CD4-positive, alpha-beta T cell treated with Interleukin-17A for 4 hours (primary cell): ENCODE measurements at places on chromosomes 3 and 15.

- DNase-seq = no peak
Measured at GRCh38 chr3:48970586-48970985, 19.5 kb upstream of the P4HTM start.

- DNase-seq = no peak
Measured at GRCh38 chr3:128073185-128073725, 21.0 kb downstream of the SEC61A1 start.

DNA sequence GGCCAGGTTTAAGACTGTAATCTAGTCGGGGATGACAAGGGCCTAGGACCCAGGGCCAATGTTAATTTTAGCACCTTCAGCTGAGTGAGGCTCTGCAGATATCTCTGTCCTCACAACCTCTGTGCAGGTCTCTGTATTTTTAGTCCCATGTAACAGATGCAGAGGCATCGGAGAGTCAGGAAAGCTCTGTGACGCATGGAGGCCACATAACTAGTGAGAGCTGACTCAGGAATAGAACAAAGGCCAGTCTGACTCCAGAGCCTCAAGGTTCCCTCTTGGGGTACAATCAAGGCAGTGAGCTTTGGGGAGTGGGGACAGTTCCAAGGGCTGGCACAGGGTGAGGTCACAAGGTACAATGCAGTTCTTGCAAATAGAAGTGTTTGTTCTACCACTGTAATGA, 31.0 kb downstream of the FSTL1 start:
- DNase-seq = no peak

DNA sequence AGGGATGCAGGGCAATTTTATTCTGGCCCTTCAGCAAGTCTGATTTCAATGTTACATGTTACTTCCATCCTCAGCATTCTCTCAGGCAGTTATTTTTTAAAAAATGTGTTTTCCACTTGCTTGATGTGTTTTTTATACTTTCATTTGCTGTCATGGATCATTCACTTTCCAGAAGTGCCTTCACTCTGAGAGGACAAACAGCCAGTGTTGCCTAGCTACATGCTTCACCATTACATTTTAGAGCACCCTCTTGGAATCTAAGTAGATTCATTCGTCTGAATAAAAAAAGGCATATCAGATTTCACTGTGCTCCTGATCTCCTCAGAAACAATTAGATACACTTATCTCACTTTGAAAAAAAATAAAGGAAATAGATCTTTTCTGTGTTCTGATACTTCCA, 93.6 kb upstream of the POU1F1 start:
- no peak for DNase-seq

DNA sequence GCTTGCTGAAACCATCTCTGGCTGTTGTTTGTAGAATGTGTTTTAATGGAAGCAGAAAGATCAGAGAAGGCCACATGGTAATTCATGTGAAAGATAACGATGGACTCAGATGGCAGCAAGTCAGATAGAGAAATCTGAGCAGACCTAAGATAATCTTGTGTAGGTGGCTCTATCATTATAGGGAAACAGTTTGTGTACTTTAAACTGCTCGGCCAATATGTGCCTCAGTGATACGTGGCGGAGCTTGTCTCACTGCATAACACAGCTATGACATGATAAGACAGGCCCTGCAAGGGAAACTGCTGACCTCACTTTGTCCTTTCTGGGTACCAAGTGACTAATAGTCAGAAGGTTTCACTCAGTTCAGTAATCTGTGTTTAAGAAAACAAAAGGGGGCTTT, 51.0 kb downstream of the MME start:
- no peak for DNase-seq

- DNase-seq = no peak
Measured at GRCh38 chr3:108333961-108334360, 37.6 kb downstream of the HHLA2 start.

- DNase-seq = no peak
Measured at GRCh38 chr15:40091861-40092255, 16.8 kb downstream of the BMF start.

- no peak for DNase-seq
Measured at GRCh38 chr3:29759411-29760225, 478.7 kb downstream of the RBMS3 start.

GRCh38 chr3:98395101-98395500, 4.6 kb downstream of the OR5K3 start:
- no peak for DNase-seq

GRCh38 chr3:49841126-49841696, 15.2 kb downstream of the TRAIP start:
- DNase-seq = peak; percentile 17

DNA sequence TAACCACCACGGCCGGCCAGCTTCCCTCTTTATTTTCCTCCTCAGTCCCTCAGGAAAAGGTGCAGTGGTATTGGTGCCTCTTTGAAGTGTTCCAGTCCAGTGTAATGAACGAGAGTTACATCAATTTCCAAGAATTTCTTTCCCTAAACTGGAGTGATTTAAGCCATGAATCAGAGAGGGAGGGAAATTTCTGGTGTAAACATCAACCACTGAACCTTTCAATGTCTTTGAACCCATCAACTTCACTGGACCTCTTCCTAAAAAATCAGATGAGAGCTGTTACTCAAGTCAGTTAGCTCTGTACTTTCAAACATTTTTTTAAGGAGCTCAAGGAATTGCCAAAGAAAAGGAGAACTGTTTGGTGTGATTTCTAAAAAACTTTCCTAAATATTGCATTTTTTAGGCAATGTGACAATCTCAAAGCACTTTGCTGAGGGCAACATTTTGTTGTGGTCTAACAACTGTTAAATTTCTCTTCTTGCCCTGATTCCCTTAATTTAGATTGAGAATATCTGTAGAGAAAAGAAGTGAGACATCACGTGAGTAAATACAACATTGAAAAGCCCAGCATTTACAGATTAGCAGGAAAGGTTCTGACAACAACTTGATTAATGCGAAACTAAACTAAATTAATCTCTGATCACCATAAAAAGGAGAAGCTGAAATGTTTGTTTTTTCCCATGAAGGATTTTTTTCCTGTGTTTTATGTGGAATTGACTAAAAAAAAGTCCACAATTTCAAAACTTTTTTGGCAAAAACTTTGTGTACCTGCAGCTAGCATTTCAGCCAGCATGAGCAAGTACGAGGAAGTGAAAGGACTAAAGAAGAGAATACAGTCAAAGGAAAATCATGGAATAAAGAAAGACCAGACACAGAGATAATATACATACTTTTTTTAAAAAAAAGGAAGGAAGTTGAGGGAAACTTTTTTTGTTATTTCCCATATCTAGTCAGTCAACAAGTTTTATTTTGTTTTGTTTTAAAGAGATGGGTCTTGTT, 9.1 kb upstream of the DAZL start:
- DNase-seq = no peak

DNA sequence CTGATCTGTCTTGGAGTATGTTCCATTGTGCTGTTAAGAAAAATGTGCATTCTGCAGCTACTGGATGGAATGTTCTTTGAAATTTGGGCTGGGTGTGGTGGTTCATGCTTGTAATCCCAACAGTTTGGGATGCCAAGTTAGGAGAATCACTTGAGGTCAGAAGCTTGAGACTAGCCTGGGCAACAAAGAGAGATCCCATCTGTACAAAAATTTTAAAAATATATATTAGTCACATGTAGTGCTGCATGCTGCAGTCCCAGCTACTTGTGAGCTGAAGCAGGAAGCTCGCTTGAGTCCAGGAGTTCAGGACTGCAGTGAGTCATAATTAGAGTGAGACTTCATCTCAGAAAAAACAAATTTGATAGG, 62.8 kb upstream of the PLSCR4 start:
- no peak for DNase-seq

DNA sequence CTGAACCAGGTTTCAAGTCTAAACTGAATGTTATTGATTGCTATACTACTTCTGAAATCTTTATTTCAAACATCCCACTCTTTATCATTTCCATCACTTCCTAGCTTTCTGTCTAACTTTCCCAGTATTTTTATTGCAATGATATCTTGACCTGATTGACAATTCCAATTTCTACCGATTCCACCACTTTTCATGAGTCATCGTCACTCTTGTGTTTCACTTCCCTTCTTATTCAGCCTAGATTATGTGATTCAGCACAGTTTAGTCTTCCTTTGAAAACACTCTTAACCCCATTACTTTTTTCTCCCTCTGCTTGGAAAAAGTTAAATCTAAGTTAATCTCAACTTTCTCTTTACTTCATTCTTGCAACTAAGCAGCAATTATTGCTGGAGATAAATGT, 62.6 kb downstream of the SLC7A14 start:
- DNase-seq = no peak

- no peak for DNase-seq
Measured at GRCh38 chr3:90102146-90102545, 994.7 kb downstream of the EPHA3 start.

- no peak for DNase-seq
Measured at GRCh38 chr15:77988347-77989295, 88.9 kb downstream of the TBC1D2B start.

DNA sequence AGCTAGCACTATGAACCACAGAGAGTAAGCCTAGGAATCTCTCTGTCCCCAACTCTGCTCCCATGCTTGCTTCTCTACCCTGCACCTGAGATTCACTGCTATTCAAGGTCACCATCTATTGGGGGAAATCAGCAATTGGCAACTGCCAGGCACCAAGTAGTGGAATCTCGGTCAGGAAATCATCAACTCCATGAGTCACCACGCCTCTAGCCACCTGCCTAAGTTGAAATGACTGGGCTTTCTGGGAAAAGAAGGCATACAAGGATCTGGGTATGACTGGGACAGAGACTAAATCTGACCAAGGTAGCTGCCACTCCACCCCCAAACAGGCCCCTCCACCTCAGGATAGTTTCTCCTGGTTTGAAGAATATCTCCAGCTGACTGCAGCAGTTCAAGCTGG, 464.1 kb upstream of the CBLB start:
- peak; percentile 6 for DNase-seq

- no peak for DNase-seq
Measured at GRCh38 chr3:133269393-133269792, 130.5 kb upstream of the BFSP2 start.

DNA sequence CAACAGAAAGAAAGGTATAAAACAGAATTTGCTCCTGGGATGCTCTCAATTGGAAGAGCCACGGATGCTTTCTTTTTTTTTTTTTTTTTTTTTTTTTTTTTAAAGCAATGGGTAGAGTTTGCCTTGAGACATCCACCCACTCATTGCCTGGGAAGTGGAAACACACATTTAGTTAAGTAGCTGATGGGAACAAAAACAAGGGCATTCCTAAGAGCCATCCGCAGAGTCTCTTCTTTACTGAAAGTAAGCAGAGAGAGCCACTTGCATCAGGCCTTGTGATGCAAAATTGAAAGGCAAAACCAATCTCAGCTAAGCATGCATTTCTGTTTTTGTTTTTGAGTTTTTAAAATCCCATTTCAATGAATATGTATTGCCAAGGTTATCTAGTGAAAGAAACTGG, 787.9 kb upstream of the LMCD1 start:
- DNase-seq = no peak

DNA sequence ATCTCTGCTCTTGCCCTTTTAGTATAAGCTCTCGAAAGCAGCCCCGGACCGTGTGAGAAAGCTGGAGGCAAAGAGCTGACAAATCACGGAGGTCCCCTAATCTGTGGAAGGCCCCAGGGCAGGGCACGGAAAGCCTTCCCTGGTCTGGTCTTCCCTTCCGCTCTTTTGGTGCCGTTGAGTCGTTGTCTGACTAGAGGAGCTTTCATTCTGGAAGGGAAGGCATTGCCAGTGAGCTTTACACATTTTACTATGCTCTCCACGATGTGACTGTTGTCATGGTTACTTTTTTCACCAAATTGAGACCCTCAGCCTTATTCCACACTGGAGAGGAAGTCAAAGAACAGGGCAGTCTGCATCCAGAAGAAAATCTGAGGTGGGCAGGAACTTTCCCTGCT, 71.7 kb downstream of the CYP19A1 start:
- no peak for DNase-seq

DNA sequence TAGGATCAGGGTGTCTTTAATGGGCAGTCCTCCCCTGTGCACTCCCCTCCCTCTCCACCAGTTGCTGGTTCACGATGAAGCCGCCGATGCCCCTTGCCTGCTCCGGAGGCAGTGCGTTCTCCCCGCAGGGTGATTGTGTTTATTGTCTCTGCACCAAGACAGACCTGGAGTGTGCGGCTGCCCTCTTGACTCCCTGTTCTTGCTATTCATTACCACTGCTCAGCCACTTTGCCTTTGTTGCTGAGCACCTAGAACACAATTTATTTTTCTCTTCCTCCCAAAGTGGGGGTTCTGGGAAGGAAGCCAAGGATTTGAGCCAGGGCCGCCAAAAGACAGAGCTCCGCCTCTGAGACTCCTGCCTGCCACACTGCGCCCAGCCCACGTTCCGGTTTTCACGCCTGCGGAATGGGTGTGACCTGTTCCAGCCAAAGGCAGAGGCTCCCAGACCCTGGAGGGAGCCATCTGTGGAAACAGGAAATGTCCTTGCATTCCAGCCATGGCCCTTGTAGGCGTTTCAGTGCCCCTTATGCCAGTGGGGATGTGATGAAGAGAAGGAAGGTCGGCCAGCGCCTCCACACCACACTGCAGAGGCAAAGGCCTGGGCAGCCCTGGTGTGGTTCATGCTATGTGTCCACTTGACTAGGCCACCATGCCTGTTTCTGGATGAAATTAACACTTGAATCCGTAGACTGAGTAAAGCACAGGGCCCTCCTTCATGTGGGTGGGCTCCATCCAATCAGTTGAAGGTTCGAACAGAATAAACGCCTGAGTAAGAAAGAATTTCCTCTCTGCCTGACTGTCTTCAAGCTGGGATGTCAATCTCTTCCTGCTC, 85.8 kb downstream of the HMG20A start:
- no peak for DNase-seq

DNA sequence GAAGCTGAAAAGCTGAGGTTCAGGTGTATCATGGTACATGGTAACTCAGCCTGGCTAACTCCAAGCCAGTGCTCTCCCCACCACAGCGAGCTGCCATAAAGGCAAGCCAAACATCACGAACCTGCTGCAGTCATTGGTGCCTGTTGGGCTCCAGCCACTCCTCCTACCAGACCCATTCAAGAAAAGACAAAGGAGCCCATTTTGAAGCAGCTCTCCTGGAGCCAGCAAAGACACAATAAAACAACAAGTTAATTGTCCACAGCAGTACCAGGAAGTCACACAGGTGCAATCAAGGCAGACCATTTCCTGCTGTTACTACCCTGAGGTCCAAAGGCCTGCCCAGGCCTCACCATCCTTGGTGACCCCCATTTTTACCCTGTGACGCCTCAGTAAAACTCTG, 77.6 kb downstream of the DAPK2 start:
- DNase-seq = no peak

DNA sequence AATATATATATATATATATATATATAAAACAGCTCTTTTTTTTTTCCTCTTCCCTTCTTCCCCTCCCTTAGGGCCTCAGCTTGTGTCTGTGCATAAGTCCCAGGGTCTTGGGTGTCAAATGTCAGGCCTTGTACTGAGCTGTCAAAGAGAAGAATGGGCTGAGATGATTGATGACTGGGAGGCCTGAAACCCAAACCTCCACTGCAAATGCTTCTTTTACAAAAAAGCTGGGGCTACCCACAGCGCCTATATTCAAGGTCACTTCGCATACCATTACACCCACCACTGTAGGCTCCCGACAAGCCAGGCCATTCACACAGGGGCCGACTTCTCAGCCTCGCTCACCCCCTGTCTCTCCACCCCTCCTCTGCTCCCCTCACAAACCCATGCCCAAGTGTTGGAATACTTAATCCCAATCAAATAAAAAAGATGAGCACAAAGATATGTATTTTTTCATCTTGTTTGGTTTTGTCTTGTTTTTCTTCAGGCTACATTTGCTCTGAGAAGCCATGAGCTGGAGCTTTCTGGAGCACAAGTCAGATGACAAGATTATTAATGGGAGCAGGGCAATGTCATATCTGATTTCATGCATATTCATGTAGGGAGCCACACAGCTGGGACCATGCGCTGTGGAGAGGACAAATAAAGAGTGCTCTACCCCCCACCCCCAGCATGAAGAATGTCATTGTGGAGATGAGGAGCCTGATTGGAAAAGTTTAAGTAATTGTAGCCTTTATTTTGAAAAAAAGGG, 614.4 kb upstream of the NR2F2 start:
- no peak for DNase-seq
